Uterus (tissue), 4 donors: ENCODE measurements at places on chromosomes 7 and 10.

DNA sequence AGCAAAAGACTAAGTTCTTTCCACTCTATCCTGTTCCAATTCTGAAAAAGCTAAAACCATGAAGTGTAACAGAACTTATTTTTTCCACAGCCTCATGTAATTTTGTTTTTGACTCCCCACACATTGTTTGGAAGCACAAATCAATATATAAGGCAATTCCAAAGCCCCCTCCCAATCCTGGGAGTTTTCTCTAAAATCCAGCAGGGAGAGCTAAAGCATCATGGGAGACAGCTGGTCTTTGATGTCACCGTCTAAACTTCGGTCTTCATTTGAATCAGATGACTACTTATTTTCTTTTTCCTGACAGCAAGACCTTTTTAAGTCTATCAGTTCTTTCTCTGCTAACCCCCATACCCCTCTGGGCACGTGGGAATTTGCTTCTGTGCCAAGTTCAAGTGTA is 33.3 kb upstream of the PON1 start:
- H3K27me3 ChIP-seq = no peaks in the 10 kb centered on the region
- H3K27ac ChIP-seq = no peak overlapping the region
- H3K4me3 ChIP-seq = no peak overlapping the region
- H3K36me3 ChIP-seq = no peaks in the 10 kb centered on the region

DNA sequence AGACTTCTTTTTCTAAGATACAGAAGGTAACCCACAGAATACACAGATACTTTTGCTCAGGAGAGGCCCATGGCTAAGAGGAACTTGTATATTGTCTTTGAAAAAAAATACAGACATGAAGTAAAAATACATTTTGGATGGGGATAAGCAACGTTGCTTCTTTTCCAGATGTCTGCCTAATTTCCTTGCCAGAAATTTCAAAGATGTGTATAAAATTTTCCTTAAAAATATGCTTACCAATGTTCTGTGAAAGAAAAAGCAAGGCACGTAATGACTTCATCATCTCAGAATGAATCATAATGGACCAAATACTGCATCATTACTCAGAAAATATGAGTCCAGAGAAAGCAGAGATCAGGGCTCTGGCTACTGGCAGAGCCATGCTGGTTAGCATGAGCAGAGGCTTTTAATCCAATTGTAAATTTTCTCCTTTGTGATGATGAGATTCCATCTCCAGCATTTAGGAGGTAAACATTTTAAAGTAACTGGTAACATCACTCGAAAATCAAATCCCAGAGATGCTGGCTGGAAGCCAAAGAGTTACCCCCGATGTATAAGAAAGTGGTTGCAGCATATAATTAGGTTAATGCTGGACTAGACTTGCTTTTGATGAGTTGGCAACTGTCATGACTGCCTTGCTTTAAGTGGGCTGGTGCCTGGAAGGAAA is 272.5 kb downstream of the SEMA3A start:
- no peaks in the 10 kb centered on the region for H3K36me3 ChIP-seq
- H3K27ac ChIP-seq = no peak overlapping the region
- no peaks in the 10 kb centered on the region for H3K4me1 ChIP-seq

- DNase-seq = no peak
- H3K27me3 ChIP-seq = no peaks in the 10 kb centered on the region
- H3K4me1 ChIP-seq = no peaks in the 10 kb centered on the region
- no peak overlapping the region for H3K27ac ChIP-seq
These were observed 11.4 kb downstream of the NPVF start for GRCh38 chr7:25216837-25217236.

GRCh38 chr10:75803816-75804552 is 372.6 kb downstream of the LRMDA start:
- no peak overlapping the region for H3K4me3 ChIP-seq
- DNase-seq = no peak
- H3K4me1 ChIP-seq = no peaks in the 10 kb centered on the region
- H3K27ac ChIP-seq = no peak overlapping the region

GRCh38 chr7:123241809-123242208 is 42.0 kb upstream of the SLC13A1 start:
- H3K36me3 ChIP-seq = no peaks in the 10 kb centered on the region
- DNase-seq = no peak
- H3K27ac ChIP-seq = no peak overlapping the region
- H3K4me1 ChIP-seq = no peaks in the 10 kb centered on the region

DNA sequence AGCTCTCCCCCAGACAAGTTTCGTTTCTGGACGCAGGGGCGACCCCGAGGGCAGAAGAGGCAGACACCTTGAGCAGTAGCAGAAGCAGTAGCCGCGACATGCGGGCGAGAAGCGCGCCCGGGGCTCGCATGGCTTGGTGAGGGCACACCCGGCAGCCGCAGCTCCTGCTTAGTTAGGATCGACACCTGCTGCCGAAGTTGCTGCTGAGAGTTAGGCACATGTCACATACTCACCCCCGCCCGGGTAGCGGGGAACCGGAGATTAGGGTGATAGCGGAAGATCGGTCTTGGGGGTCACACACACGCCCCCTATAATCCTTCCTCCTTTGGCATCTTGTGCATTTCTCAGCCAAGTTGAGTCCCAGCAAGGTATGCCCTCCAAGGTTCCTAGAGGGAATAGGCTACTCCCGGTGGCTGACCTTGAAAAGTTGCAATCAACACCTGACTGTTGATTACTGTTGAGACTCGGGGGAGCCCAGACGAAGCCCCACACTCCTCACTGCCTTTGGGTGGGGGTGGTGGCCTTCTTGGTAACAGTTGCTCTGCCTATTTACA is 668 bp downstream of the GPR37 start:
- no peak for DNase-seq
- H3K4me3 ChIP-seq = peak overlapping the region; percentile 46
- H3K27me3 ChIP-seq = no peaks in the 10 kb centered on the region
- H3K4me1 ChIP-seq = no peaks in the 10 kb centered on the region

- H3K4me1 ChIP-seq = no peaks in the 10 kb centered on the region
- H3K36me3 ChIP-seq = no peaks in the 10 kb centered on the region
- DNase-seq = no peak
- no peaks in the 10 kb centered on the region for H3K27me3 ChIP-seq
These were observed 219.0 kb downstream of the PTEN start for GRCh38 chr10:88082391-88082790.

GRCh38 chr7:15620491-15621185 is 58.8 kb upstream of the AGMO start:
- no peaks in the 10 kb centered on the region for H3K36me3 ChIP-seq
- DNase-seq = no peak
- H3K4me3 ChIP-seq = no peak overlapping the region
- H3K27me3 ChIP-seq = no peaks in the 10 kb centered on the region
- H3K4me1 ChIP-seq = no peaks in the 10 kb centered on the region

DNA sequence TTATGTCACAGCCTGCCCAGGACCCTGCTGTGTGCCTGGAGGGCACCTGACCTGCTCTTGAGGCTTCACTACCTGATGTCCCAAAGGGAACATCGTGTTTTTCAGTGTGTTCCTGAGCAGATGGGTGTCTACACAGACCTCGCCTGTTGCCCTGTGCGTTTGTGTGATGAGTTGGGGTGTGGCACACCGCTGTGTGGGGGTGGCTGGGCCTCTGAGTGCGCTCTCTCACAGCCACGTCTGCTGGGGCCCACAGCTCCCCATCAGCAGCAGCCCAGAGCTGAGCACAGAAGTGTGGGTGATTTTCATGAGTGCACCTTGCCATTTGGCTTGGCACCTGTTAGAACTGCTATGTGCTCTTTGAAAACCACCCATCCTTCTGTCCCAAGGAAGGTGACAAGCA is 121.5 kb downstream of the NKX6-2 start:
- no peak for DNase-seq
- no peak overlapping the region for H3K4me3 ChIP-seq
- H3K27me3 ChIP-seq = no peaks in the 10 kb centered on the region
- no peaks in the 10 kb centered on the region for H3K36me3 ChIP-seq
- no peak overlapping the region for H3K27ac ChIP-seq

- no peaks in the 10 kb centered on the region for H3K4me1 ChIP-seq
- no peak overlapping the region for H3K27ac ChIP-seq
- no peaks in the 10 kb centered on the region for H3K36me3 ChIP-seq
- no peaks in the 10 kb centered on the region for H3K27me3 ChIP-seq
These were observed 10.5 kb upstream of the KCP start for GRCh38 chr7:128920913-128921582.

DNA sequence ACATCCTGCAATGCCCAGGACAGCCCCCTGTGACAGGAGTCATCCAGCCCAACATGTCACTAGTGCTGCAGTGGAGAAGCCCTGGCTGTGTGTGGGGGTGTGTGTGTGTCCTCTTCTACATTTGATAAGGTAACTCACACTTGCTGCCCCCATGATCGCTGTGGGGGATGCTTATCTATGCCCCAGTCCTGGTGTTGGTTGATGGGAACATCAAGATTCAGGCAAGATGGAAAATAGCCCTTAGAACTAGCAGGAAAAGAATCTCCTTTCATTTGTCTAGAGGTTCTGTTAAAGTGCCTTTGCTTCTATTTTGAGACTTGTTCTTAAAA is 52.4 kb downstream of the TCF7L2 start:
- H3K36me3 ChIP-seq = no peaks in the 10 kb centered on the region
- DNase-seq = no peak
- peak overlapping the region; percentile 47 for H3K27ac ChIP-seq
- no peaks in the 10 kb centered on the region for H3K27me3 ChIP-seq
- H3K4me1 ChIP-seq = peaks cover 12% of the 10 kb centered on the region
- no peak overlapping the region for H3K4me3 ChIP-seq

GRCh38 chr10:113445736-113446135 is 107.1 kb upstream of the HABP2 start:
- no peak for DNase-seq
- no peaks in the 10 kb centered on the region for H3K36me3 ChIP-seq
- no peak overlapping the region for H3K4me3 ChIP-seq

- no peak for DNase-seq
- H3K4me1 ChIP-seq = no peaks in the 10 kb centered on the region
- H3K4me3 ChIP-seq = no peak overlapping the region
- H3K27me3 ChIP-seq = no peaks in the 10 kb centered on the region
- H3K27ac ChIP-seq = no peak overlapping the region
These were observed 16.3 kb upstream of the CHUK start for GRCh38 chr10:100245484-100246220.

DNA sequence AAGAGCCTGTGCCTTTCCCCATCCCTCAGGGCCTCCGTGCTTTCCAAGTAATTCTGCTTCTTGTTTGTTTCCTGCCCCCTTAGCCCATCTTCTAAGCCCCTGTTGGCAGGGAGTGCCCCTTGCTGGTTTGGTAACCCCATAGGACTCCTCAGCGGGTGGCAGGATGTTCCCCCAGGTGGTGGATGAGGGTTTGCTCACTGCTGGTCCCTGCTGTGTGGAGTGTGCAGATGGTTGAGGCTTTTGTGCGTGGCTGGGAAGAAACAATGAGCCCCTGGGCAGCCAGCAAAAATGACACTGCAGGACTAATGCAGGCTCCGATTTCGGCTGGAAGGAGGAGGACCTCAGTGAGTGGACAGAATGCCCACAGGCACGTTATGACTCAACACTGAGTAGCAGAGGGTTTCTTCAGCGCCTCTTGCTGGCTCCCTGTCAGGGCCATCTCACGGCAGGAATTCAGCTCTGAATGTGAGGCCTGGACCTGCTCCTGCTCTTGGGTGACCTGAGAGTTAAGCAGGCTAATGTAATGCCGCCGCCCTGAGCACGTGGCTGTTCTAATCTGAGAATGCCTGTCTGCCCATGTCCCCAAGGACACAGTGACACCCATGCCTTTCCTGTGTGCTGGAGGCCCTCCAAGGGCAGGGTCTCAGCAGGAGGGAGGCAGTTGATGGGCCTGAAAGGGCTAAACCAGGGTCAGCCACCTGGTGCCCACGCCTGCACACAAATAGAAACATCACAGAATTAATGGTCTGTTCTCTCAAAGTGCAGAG is 16.6 kb downstream of the BAG3 start:
- H3K27me3 ChIP-seq = no peaks in the 10 kb centered on the region
- H3K36me3 ChIP-seq = no peaks in the 10 kb centered on the region
- DNase-seq = peak; percentile 56
- H3K27ac ChIP-seq = peak overlapping the region; percentile 50
- H3K4me3 ChIP-seq = no peak overlapping the region

DNA sequence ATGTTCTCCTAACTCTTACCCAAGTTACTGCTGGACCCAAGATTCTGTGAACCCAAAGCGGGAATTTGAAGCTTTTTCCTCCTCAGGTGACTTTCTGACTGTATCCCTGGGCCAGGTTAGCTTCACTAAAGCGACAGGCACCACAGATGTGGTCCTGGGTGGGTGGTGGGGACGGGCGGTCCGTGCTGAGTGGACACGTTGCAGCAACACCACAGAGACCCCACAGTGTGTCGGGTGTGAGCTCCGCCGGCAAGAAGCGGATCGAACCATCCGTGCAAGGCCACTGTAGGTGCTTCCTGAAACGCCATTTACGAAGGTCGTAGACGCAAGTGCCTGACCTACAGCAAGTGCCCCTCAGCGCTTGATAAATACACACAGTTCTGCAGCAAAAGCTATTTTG is 325.9 kb downstream of the ADARB2 start:
- H3K27ac ChIP-seq = no peak overlapping the region
- H3K36me3 ChIP-seq = no peaks in the 10 kb centered on the region
- no peaks in the 10 kb centered on the region for H3K4me1 ChIP-seq
- H3K27me3 ChIP-seq = no peaks in the 10 kb centered on the region
- no peak overlapping the region for H3K4me3 ChIP-seq

- no peaks in the 10 kb centered on the region for H3K27me3 ChIP-seq
- DNase-seq = no peak
- no peak overlapping the region for H3K27ac ChIP-seq
These were observed 1428.0 kb upstream of the LRRTM3 start for GRCh38 chr10:65497837-65498236.

GRCh38 chr7:47702080-47702479 is 120.2 kb upstream of the TNS3 start:
- no peak overlapping the region for H3K27ac ChIP-seq
- no peaks in the 10 kb centered on the region for H3K36me3 ChIP-seq
- H3K4me3 ChIP-seq = no peak overlapping the region

DNA sequence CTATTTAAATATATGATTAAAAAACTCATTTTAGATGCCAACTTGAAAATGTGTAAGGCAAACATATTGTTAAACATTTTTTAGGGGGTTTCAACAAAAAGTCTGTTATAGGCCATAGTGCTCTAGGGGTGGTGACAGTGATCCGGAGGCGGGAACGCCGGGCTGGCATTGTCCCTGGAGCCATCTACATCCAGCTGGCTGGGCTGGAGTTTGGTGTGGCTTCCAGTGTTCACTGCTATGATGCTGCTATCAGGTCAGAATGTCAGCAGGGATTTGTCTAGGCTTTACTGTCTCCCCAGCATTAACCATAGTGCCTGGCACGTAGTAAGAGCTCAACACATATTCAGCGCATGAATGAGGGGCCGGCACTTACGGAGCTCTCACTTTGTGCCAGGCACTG is 1.9 kb upstream of the SLC18A2 start:
- H3K4me3 ChIP-seq = no peak overlapping the region
- DNase-seq = no peak
- no peak overlapping the region for H3K27ac ChIP-seq
- H3K4me1 ChIP-seq = peaks cover 13% of the 10 kb centered on the region
- no peaks in the 10 kb centered on the region for H3K27me3 ChIP-seq

DNA sequence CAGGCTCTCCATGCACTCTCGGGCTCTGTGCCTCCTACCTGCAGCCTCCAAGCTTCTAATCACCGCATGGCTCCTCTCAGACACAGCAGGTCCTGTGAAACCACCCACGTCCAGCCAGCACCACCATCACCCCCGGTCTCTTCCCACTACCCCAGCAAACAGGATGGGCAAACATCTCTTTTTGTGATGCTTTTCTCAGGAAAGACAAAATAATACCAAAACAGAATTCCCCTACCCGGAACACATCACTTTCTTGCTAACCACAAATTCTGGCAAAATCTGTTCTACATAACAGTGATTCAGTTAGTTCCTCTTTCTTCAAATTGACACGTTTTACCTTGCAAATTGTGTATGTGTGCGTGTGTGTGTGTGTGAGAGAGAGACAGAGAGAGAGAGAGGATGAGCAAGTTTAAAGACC is 6.5 kb downstream of the SNX8 start:
- no peak for DNase-seq
- H3K27me3 ChIP-seq = no peaks in the 10 kb centered on the region
- no peak overlapping the region for H3K27ac ChIP-seq
- no peak overlapping the region for H3K4me3 ChIP-seq
